ENCODE measurements at places on chromosomes 11 and 22.

- no peak for DNase-seq
These were observed 27.7 kb upstream of the PPP2R1B start for GRCh38 chr11:111793863-111794262.

DNA sequence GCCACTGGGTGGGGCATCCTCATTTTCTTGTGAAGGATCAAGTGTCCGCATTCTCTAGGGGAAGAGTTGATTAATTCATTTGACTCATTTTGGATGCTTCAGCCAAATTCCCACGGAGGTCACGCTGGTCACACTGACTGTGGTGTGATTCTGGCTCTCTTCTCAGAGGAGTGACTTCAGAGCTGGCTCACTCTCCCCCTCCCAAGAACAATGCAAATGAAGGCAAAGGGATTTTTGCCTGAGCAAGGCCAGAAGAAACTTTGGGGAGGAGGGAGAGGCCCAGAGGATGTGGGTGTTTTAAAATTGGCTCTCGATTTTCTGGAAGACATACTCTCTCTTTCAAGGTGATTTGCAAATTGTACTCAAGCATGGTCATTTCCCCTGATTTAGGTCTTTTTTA lies 51.1 kb upstream of the LMO2 start:
- DNase-seq = no peak

- no peak for DNase-seq
These were observed 11.9 kb upstream of the MRPL11 start for GRCh38 chr11:66450560-66450959.

DNA sequence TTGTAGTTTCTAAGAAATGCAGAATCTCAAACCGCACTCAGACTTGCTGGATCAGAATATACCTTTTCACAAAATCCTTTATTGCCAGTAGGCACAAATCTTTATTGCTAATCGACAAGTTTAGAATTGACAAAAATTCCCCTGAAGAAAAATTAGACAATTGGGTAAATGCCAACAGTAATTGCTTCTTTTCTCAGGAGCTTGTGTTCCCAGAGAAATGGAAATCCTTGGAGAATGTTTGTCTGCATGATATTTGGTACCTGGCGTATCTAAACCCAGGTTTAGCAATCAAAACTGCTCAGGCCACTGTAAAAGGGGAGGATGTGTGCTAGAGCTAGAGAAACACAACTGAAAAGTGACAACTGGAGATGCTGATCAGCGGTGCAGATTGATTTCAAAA lies at the start of gene OR8G5:
Gene OR8G5, plus strand, starts transcription at position 301 of the 400 bp plus-strand sequence. CDS start 8,556 bp downstream, outside the sequence.
- DNase-seq = no peak

- no peak for DNase-seq
These were observed 39.2 kb upstream of the SLC36A4 start for GRCh38 chr11:93236741-93237675.

GRCh38 chr11:87443707-87444106 lies 406.0 kb downstream of the TMEM135 start:
- DNase-seq = no peak

Data from RCC 7860 (cell line).